ENCODE measurements at places on chromosomes 3 and 15. TPM values are rescaled to one million over a fixed set of nuclear protein-coding genes. Genes with fewer than 3 reads are reported as not detected.

DNA sequence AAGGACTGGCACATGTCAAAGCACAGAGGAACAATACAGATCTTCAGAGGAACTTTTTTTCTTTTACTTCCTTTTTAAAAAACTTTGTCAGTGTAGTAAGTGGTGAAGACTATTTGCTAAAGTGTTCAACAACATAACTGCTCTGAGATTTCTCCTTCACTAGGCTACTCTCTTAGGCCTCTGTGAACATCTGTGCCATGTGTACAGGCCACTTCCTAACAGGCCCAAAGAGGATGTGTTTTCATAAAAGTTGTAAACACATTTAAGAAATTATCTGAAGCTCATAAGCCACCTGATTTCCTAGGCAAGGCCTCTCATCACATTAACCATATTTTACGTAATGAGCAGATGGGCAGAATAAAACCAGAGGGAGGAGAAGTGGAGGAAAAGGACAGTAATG lies 235.4 kb downstream of the FHIT start:
- no peak overlapping the region for H3K4me3 ChIP-seq
- H3K4me1 ChIP-seq: no peaks in the 10 kb centered on the region
- H3K27ac ChIP-seq: no peak overlapping the region
- H3K27me3 ChIP-seq: no peaks in the 10 kb centered on the region
- H3K36me3 ChIP-seq: peaks cover 4% of the 10 kb centered on the region
- DNase-seq: no peak

MYLK gene
- total RNA-seq: 0.34 TPM

DNA sequence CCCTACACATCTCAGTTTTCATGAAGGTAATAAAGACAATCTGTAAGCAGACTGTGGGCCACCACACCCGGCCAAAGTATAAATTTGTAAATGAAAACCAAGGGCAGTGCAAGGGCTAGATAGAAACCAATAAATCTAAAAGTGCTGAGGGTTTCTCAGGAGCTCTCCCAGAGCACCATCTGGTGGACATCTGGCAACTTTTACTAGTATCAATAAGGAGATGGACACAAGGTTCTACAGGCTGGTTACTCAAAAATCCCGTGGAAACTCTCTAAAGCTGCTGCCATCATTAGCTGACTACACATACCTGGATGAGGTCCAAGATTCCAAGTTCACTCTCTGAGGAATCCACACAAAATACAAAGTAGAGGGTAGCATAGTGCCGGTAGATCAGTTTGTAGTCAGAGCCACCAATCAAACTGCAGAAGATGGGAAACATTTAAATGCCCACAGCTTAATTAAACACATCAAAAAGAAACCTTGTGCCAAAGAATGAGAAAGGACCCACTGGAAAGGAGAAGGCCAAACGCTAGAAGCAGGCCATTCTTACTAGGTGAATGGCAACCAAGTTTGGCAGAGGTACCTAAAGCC lies 5.5 kb downstream of the AP3S2 start:
- no peak for DNase-seq
- peaks cover 17% of the 10 kb centered on the region for H3K4me1 ChIP-seq
- H3K4me3 ChIP-seq: no peak overlapping the region
- no peaks in the 10 kb centered on the region for H3K27me3 ChIP-seq
- H3K27ac ChIP-seq: no peak overlapping the region

DNA sequence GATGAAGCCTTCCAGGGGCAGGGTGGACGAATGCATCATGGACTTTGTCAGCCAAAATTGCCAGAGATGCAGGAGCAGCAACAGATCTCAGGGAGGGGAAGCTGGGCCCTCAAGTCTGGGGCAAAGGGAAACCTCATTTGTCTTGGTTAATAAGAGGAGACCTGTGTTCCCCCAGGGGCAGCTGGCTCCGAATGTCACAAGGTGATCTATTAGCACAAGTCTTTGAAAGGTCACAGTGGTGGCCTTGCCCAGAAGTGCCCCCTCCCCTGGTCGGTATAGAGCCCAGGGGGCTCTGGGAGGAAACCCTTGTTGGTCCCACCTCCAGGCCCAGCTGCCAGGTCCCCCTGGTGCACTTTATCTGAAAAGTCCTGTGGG lies 46.2 kb downstream of the ABTB1 start:
- no peak for DNase-seq
- no peaks in the 10 kb centered on the region for H3K36me3 ChIP-seq
- H3K27me3 ChIP-seq: peaks cover 3% of the 10 kb centered on the region
- H3K4me3 ChIP-seq: no peak overlapping the region
- H3K27ac ChIP-seq: no peak overlapping the region
- H3K4me1 ChIP-seq: no peaks in the 10 kb centered on the region

DNA sequence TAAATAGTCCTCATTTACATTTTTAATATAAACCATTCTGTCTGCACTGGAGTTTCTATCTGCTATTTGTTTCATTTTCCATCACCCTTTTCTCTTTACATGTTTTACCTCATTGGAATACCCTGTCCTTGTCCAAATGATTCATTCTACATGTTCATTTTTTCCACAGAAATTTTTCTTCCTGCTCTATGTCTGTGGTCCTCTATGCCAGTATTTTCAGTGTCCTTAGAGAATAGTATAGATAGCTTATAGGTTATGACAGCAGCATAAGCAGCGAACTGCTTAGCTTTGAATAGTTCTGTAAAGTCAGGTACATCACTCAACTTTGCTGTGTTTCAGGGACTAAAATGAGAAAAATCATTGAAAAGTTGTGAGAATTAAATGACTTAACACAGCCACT lies 742.3 kb upstream of the CBLB start:
- H3K4me1 ChIP-seq: peaks cover 21% of the 10 kb centered on the region
- H3K4me3 ChIP-seq: no peak overlapping the region
- H3K27ac ChIP-seq: no peak overlapping the region
- H3K27me3 ChIP-seq: peaks cover 2% of the 10 kb centered on the region

- H3K27ac ChIP-seq: no peak overlapping the region
- no peaks in the 10 kb centered on the region for H3K36me3 ChIP-seq
- H3K4me1 ChIP-seq: no peaks in the 10 kb centered on the region
- no peak for DNase-seq
- H3K4me3 ChIP-seq: no peak overlapping the region
Observed at GRCh38 chr3:158863247-158863646, 61.4 kb downstream of the MFSD1 start.

TMEM40 gene
- not detected for total RNA-seq

DNA sequence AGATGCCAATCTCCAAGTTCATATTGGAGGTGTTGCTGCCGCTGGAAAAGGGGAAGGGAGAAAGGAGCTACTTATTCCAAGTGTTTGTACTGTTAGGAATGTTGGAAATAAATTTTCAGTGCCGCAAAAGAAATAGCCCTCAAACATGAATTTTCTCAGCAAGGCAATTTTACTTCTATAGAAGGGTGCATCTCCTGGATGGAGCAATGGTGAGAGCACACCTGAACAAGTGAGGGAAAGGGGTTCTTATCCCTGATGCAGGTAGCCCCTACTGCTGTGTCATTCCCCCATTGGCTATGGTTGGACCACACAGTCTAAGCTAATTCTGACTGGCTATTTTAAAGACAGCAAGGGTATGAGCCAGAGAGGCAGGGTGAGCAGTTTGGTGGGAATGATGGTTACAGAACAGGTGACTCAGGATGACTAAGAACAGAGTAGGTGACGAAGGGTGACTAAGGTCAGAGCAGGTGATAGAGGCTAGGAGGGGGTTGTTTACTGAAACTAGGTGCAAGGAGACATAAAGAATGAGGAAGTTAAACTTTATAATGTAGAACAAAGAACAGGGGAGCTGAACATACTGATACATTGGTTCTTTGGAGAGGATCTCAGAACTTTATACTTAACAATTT lies 503.5 kb downstream of the EDEM1 start:
- H3K36me3 ChIP-seq: no peaks in the 10 kb centered on the region
- no peak for DNase-seq
- no peaks in the 10 kb centered on the region for H3K27me3 ChIP-seq
- no peak overlapping the region for H3K4me3 ChIP-seq

UROC1 gene
- not detected for total RNA-seq

EIF4A2 gene
- total RNA-seq: 466 TPM

- H3K4me3 ChIP-seq: no peak overlapping the region
- H3K27me3 ChIP-seq: no peaks in the 10 kb centered on the region
- no peak overlapping the region for H3K27ac ChIP-seq
- no peaks in the 10 kb centered on the region for H3K4me1 ChIP-seq
- no peaks in the 10 kb centered on the region for H3K36me3 ChIP-seq
Observed at GRCh38 chr15:22888120-22888859, 49.8 kb downstream of the NIPA2 start.

- H3K27ac ChIP-seq: no peak overlapping the region
- no peak overlapping the region for H3K4me3 ChIP-seq
- no peak for DNase-seq
- H3K36me3 ChIP-seq: peaks cover 9% of the 10 kb centered on the region
- H3K4me1 ChIP-seq: no peaks in the 10 kb centered on the region
Observed at GRCh38 chr3:57890874-57891273, 117.3 kb upstream of the FLNB start.

- no peak for DNase-seq
- no peak overlapping the region for H3K27ac ChIP-seq
- no peak overlapping the region for H3K4me3 ChIP-seq
- peaks cover 10% of the 10 kb centered on the region for H3K36me3 ChIP-seq
- H3K4me1 ChIP-seq: peaks cover 24% of the 10 kb centered on the region
Observed at GRCh38 chr3:188198760-188199327, 44.9 kb downstream of the LPP start.

GRIP2 gene
- not detected for total RNA-seq

DNA sequence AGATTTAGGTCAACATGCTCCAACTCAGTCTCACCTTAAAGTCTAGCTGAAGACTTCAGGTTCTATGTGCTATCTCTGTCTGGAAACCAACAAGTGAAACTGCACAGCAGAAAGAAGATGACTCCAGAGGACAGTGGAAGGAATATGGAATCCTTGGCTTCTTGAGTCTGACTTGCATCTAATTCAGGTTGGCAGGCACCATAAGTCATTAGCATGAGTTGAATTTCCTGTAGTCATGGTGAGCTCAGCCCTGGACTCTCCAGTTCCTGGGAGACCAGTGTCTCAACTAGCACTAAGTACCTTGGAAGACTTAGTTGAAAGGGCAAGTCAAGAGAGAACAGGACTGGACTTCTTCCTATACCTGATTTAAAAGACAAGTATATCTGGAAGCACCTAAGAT lies 129.7 kb downstream of the DTWD1 start:
- no peak overlapping the region for H3K27ac ChIP-seq
- H3K36me3 ChIP-seq: no peaks in the 10 kb centered on the region
- no peak for DNase-seq
- H3K27me3 ChIP-seq: peaks cover 5% of the 10 kb centered on the region

DNA sequence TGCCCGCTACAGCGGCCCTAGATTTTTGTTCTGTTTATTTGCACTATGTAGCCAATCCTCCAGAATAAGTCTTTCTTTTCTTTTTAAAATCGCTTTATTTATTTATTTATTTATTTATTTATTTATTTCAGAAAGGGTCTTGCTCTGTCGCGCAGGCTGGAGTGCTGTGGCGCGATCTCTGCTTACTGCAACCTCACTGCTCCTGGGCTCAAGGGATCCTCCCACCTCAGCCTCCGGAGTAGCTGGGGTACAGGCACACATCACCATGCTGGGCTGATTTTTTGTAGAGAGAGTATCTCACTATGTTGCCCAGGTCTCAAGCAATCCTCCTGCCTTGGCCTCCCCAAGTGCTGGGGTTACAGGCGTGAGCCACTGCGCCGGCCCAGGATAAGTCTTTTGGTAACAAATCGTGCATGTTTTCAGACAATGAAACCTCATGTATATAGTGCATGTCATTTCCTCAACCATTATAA lies 333 bp upstream of the MTFMT start:
- H3K27me3 ChIP-seq: peaks cover 3% of the 10 kb centered on the region
- H3K36me3 ChIP-seq: peaks cover 20% of the 10 kb centered on the region
- DNase-seq: no peak
- H3K4me1 ChIP-seq: peaks cover 20% of the 10 kb centered on the region
- peak overlapping the region; percentile 55 for H3K4me3 ChIP-seq

DNA sequence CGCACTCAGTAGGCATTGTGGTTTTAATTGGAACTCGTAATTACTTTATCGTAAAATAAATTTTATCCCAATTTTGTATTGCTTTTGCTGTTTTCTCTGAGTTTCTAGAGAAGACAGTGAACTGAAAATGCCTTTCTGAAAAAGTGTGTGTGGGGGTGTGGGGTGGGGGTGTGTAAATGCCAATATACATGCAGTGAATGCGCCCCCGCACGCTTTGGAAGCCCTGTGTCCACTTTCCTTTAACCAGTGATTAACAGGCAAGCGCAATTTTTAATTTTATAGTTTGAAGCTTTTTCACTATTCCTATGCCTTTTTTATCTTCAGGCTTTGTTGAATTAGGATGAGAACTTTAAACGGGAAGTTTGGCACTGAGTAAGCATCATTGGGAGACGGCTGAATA lies 47.4 kb upstream of the GMNC start:
- no peaks in the 10 kb centered on the region for H3K4me1 ChIP-seq
- H3K4me3 ChIP-seq: no peak overlapping the region
- no peaks in the 10 kb centered on the region for H3K36me3 ChIP-seq

GRCh38 chr15:66771351-66771650 lies 69.3 kb downstream of the SMAD6 start:
- H3K36me3 ChIP-seq: no peaks in the 10 kb centered on the region
- H3K4me1 ChIP-seq: no peaks in the 10 kb centered on the region

- no peak overlapping the region for H3K27ac ChIP-seq
- H3K4me3 ChIP-seq: no peak overlapping the region
- no peak for DNase-seq
- no peaks in the 10 kb centered on the region for H3K4me1 ChIP-seq
- H3K36me3 ChIP-seq: no peaks in the 10 kb centered on the region
- peaks cover 3% of the 10 kb centered on the region for H3K27me3 ChIP-seq
Observed at GRCh38 chr15:48671103-48672022, 25.9 kb upstream of the FBN1 start.

SHF gene
- 19.8 TPM for total RNA-seq

DNA sequence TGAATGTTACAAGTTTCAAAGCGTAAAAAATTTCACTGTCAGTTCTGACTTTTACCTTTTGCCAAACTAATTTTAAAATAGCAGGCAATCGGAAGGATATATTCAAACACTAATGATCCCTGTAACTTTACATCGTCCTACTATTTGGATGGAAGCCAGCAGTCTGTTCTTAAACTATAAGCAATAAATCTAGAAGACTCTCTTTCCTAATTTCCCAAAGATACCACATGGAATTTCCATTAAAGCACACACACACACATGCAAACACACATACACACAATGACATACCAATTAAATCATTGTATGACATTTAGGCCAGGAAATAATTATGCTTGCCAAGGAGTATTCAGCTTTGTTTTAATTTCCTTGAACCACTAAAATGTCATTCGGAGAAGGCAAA lies 32.0 kb downstream of the IL17RD start:
- H3K36me3 ChIP-seq: no peaks in the 10 kb centered on the region
- no peak for DNase-seq
- H3K27ac ChIP-seq: no peak overlapping the region
- no peak overlapping the region for H3K4me3 ChIP-seq
- H3K27me3 ChIP-seq: peaks cover 6% of the 10 kb centered on the region

GRCh38 chr3:459311-459670 lies 262.7 kb downstream of the CHL1 start:
- H3K4me3 ChIP-seq: no peak overlapping the region
- H3K27me3 ChIP-seq: no peaks in the 10 kb centered on the region
- H3K27ac ChIP-seq: no peak overlapping the region
- DNase-seq: no peak
